ENCODE measurements at places on chromosomes 4 and X. TPM values are rescaled to one million over a fixed set of nuclear protein-coding genes. Genes with fewer than 3 reads are reported as not detected.
A peak's percentile ranks its signal among the peaks of the same experiment; 100 is the strongest.

DNA sequence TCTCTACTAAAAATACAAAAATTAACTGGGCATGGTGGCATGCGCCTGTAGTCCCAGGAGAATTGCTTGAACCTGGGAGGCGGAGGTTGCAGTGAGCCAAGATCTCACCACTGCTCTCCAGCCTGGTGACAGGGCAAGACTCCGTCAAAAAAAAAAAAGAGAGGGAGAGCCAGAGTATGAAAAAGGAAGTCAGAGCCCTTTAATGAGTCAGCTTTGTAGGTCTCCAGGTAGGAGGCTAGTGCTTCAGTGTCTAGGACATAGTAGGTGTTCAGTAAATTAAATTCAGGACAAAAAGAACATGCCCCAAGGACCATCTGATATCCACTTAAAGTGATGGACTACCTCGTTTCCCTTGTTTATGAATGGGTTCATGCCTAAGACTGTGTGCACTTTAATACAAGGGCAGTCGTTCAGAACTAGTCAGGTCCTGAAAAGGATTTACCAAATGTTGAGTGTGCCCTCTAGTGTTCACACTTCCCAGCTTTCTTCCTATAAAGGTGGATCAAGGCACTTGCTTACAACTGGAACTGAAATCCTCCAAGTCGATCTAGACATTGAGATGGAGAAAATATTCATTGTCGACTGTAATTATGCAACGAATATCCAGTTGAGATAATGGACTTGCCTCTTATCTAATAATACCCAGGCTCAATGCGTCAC is 29.0 kb downstream of the F9 start:
- H3K4me1 ChIP-seq: no peaks in the 10 kb centered on the region
- DNase-seq: peak; percentile 43
- no peaks in the 10 kb centered on the region for H3K27me3 ChIP-seq
- H3K36me3 ChIP-seq: no peaks in the 10 kb centered on the region
- no peak overlapping the region for H3K4me3 ChIP-seq

DNA sequence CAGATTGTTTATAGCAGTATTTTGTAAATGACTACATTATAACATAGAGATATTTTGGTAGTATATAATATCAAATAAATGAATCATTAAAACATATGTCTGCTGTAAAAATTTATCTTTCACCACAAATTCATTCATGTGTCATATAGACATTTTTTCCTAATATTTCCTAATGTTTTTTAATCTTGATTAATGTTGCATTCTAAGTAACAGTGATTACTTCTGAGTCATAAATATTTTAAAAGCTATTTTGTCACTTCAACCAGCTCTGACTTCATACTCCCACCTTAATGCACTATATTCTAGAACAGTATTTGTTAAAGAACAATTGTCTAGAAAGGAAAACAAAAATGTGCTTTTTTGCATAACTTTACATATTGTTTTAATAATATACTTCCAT is 904.6 kb downstream of the CCSER1 start:
- no peak for DNase-seq
- no peaks in the 10 kb centered on the region for H3K4me1 ChIP-seq
- H3K27me3 ChIP-seq: no peaks in the 10 kb centered on the region
- H3K4me3 ChIP-seq: no peak overlapping the region
- no peak overlapping the region for H3K27ac ChIP-seq
- H3K36me3 ChIP-seq: no peaks in the 10 kb centered on the region

DNA sequence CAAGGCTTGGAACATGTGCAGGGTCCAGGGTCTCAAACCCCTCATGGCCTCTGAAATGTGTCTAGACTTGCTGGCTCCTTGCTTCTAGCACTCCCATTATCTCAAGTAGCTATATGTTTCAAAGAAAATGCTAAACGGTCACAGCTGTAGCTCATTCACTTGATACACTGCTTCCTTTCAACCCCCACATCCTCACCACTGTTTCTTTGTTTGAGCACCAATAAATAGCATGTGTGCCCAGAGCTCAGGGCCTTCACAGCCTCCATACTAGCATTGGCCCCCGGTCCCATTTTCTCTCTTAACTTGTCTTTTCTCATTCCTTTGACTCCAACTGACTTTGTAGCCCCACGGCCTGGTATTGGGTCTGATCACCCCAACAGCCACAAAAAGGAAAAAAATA is 801.8 kb downstream of the STIM2 start:
- H3K36me3 ChIP-seq: no peaks in the 10 kb centered on the region
- no peaks in the 10 kb centered on the region for H3K27me3 ChIP-seq
- DNase-seq: no peak
- no peak overlapping the region for H3K27ac ChIP-seq

DNA sequence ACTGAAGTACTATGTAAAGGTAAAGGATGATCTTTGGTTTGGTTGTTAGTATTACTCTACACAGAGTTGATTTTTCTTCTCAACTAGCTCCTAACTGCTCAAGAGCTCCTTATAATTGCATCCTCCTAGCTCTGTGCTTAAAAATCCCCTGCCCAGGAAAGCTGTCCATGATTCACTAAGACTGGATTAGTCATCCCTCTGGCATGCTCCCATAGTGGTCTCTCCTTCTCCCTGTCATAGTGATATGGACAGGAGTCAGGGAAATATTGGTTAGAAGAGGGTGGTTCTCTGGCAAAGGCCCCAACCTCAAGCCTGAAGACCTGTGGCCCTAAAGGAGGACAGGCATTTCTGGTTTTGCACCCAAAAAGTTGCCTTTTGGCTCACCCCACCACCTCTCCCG is 242.3 kb upstream of the KCNIP4 start:
- H3K4me1 ChIP-seq: no peaks in the 10 kb centered on the region
- no peaks in the 10 kb centered on the region for H3K27me3 ChIP-seq
- H3K4me3 ChIP-seq: no peak overlapping the region
- H3K27ac ChIP-seq: no peak overlapping the region
- no peak for DNase-seq

DNA sequence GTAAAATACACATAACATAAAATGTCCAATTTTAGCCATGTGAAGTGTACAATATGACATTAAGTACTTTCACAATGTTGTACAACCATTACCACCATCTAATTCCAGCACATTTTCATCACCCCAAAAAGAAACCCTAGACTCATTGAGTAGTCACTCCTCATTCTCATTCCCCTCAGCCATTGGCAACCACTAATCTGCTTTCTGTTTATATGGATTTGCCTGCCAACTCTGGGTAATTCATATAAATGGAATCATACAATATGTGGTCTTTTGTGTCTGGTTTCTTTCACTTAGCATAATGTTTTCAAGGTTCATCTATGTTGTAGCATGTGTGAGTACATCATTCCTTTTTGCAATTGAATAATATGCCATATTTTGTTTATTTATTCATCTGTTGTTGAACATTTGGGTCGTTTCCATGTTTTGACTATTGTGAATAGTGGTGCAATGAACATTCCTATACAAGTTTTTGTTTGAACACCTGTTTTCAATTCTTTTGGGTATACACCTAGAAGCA is 43.0 kb downstream of the EIF2S3 start:
- peaks cover 13% of the 10 kb centered on the region for H3K4me1 ChIP-seq
- no peak overlapping the region for H3K27ac ChIP-seq
- H3K27me3 ChIP-seq: no peaks in the 10 kb centered on the region

GRCh38 chr4:182717788-182718583 is 199.2 kb downstream of the DCTD start:
- no peaks in the 10 kb centered on the region for H3K4me1 ChIP-seq
- no peak overlapping the region for H3K27ac ChIP-seq
- H3K27me3 ChIP-seq: no peaks in the 10 kb centered on the region
- DNase-seq: no peak

DNA sequence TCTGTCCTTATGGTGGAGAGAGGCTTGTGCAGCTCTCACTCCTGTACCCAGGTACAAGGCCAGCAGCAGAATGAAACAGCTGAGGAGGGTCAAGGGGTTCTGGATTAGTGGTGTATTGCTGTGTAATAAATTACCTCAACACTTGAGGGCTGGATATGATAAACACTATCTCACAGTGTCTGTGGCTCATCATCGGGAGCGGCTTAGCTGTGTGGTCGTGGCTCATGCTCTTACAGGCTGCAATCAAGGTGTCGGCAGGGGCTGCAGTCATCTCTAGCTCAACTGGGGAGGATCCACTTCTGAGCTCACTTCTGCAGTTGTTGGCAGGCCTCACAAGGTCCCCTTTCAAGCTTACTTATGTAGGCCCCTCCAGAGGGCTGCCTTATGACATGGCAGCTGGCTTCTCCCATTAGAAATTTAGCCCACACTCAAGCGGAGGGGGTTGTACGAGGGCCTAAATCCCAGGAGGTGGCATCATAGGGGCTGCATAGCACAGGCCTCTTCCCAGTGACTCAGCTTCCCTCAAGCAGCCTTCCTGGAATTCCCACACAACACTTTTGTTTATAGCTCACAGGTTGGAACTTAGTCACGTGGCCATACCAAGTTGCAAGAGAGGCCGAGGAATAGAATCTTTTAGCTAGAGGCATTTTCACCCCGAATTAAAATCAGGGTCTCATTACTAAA is 148.2 kb upstream of the RPS6KA3 start:
- no peaks in the 10 kb centered on the region for H3K4me1 ChIP-seq
- DNase-seq: no peak
- H3K27ac ChIP-seq: no peak overlapping the region
- H3K36me3 ChIP-seq: no peaks in the 10 kb centered on the region
- no peak overlapping the region for H3K4me3 ChIP-seq

DNA sequence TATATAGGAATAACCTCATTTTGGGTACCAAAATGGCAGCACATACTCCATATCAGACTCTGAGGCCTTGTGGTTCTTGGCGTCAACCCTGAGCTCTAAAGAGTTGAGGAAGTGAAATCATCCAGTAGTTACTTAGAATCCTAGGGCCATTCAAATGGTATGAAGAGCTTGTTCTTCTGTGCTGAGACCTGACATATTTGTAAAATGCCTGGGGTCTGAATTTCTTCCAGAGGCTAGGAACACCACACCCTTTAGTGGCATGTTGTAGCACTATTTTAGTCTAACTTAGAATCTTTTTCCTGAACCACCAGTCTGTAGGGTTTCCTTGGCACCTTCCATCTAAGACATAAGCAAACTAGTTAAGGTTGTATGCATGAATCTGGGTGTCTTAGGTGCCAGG is 18.1 kb upstream of the GDPD2 start:
- no peak overlapping the region for H3K4me3 ChIP-seq
- H3K27me3 ChIP-seq: no peaks in the 10 kb centered on the region
- DNase-seq: no peak
- H3K36me3 ChIP-seq: no peaks in the 10 kb centered on the region
- no peak overlapping the region for H3K27ac ChIP-seq

GRCh38 chr4:907691-908425 is 24.3 kb downstream of the GAK start:
- DNase-seq: no peak
- H3K27me3 ChIP-seq: no peaks in the 10 kb centered on the region
- no peak overlapping the region for H3K27ac ChIP-seq

- H3K27ac ChIP-seq: no peak overlapping the region
- no peaks in the 10 kb centered on the region for H3K4me1 ChIP-seq
- H3K4me3 ChIP-seq: no peak overlapping the region
Measured at GRCh38 chrX:38085813-38086212, 79.5 kb downstream of the SYTL5 start.

GRCh38 chrX:96989830-96990571 is 106.3 kb downstream of the RPA4 start:
- no peak overlapping the region for H3K4me3 ChIP-seq
- no peaks in the 10 kb centered on the region for H3K27me3 ChIP-seq
- no peak overlapping the region for H3K27ac ChIP-seq
- H3K36me3 ChIP-seq: no peaks in the 10 kb centered on the region

- peaks cover 10% of the 10 kb centered on the region for H3K4me1 ChIP-seq
- no peak for DNase-seq
- H3K4me3 ChIP-seq: no peak overlapping the region
- no peak overlapping the region for H3K27ac ChIP-seq
- no peaks in the 10 kb centered on the region for H3K36me3 ChIP-seq
- H3K27me3 ChIP-seq: no peaks in the 10 kb centered on the region
Measured at GRCh38 chrX:31314921-31315320, 243.1 kb upstream of the FTHL17 start.

DNA sequence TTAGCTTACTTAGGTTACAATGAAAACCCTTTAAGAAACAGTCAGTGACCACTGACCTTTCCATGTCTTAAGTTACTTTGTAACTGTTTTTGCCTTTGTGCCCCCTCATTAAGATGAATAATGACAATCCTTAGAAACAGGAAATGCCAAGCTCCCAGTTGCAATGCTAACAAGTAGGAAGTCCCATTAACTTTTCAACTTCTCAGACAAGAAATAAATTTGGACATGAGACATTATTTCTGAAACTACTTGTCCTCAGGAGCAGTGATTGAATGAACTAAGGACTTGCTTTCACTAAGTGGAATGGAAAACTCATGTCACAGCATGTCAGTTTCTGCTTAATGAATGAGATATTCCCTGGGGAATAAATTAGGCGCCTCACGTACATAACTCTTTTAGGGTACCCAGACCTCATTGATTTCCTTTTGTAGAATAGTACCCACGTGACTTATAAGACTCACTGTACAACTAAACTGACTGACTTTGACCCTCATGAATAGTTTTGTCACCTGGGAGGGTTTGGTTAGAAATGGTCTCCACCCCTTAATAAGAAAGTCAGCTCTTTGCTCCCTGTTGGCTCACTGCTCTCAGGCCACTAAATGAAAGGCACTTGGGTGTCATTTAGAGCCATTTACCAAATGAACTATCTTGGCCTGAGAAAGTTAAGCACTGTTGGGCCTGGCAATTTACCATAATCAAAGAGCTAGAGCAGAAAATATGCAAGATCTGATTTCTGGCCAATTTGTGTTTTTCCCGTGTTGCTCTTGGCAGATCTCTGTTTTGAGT is 383.9 kb downstream of the RPA4 start:
- DNase-seq: no peak
- H3K4me1 ChIP-seq: no peaks in the 10 kb centered on the region
- no peaks in the 10 kb centered on the region for H3K27me3 ChIP-seq
- no peaks in the 10 kb centered on the region for H3K36me3 ChIP-seq
- H3K27ac ChIP-seq: no peak overlapping the region
- H3K4me3 ChIP-seq: no peak overlapping the region

GRCh38 chr4:102031406-102031805 is 240.9 kb downstream of the BANK1 start:
- H3K4me3 ChIP-seq: no peak overlapping the region
- no peaks in the 10 kb centered on the region for H3K4me1 ChIP-seq
- H3K27ac ChIP-seq: no peak overlapping the region
- no peaks in the 10 kb centered on the region for H3K27me3 ChIP-seq
- H3K36me3 ChIP-seq: no peaks in the 10 kb centered on the region

GRCh38 chr4:1038948-1039492 is 27.6 kb downstream of the FGFRL1 start:
- H3K36me3 ChIP-seq: no peaks in the 10 kb centered on the region
- H3K4me1 ChIP-seq: peaks cover 13% of the 10 kb centered on the region
- H3K4me3 ChIP-seq: no peak overlapping the region
- DNase-seq: no peak
- no peaks in the 10 kb centered on the region for H3K27me3 ChIP-seq
- no peak overlapping the region for H3K27ac ChIP-seq

- H3K36me3 ChIP-seq: no peaks in the 10 kb centered on the region
- H3K4me3 ChIP-seq: no peak overlapping the region
- no peaks in the 10 kb centered on the region for H3K27me3 ChIP-seq
- peaks cover 11% of the 10 kb centered on the region for H3K4me1 ChIP-seq
- DNase-seq: no peak
Measured at GRCh38 chr4:168853770-168854169, 156.3 kb downstream of the CBR4 start.

GRCh38 chr4:113300471-113300928 is 251.0 kb downstream of the ANK2 start:
- no peak for DNase-seq
- no peaks in the 10 kb centered on the region for H3K27me3 ChIP-seq
- H3K4me1 ChIP-seq: no peaks in the 10 kb centered on the region
- no peak overlapping the region for H3K4me3 ChIP-seq
- H3K36me3 ChIP-seq: no peaks in the 10 kb centered on the region

The PRKG2 gene
- 3.2 TPM for total RNA-seq

The FNIP2 gene
- 15.8 TPM for total RNA-seq

The CHIC2 gene
- 30.0 TPM for total RNA-seq

The AMBN gene
- total RNA-seq: 0.27 TPM

The MOSPD2 gene
- total RNA-seq: 13.8 TPM

The TCP11X2 gene
- total RNA-seq: not detected

The IL15 gene
- 0.37 TPM for total RNA-seq
